Panc1 (cell line): ENCODE measurements at places on chromosomes 1 and 21.

GRCh38 chr1:42831273-42831672 is 14.1 kb upstream of the SVBP start:
- DNase-seq: no peak

GRCh38 chr1:18151436-18152122 is 44.0 kb downstream of the IGSF21 start:
- no peak for DNase-seq

DNA sequence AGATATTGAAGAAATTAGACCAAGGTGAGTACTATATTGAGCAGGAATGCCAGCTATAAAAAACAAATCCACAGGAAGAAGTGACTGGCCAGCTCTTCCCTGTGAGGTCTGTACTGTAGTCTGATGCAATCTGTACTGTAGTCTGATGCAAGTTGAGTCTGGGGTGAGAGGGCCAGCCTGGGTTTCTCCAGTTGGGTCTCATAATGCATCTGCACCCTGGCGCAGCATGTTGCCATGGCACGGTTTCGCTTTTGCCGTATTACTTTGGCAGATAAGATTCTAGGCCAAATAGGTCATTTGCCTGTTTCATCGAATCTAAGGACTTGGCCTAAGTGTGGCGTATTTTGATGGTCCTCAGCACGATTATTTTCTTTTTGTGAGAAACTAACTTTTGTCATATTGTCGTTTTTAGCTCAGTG is 24.4 kb upstream of the PGD start:
- no peak for DNase-seq

- no peak for DNase-seq
Observed at GRCh38 chr21:16460936-16461335, 731.2 kb downstream of the USP25 start.

- peak; percentile 88 for DNase-seq
Observed at GRCh38 chr1:234722904-234723720, 113.1 kb upstream of the IRF2BP2 start.

GRCh38 chr1:230415405-230416132 is 10.6 kb downstream of the PGBD5 start:
- DNase-seq: no peak

GRCh38 chr1:15328351-15329103 is 81.2 kb upstream of the EFHD2 start:
- no peak for DNase-seq

GRCh38 chr21:26709090-26709489 is 136.0 kb upstream of the CYYR1 start:
- no peak for DNase-seq

- no peak for DNase-seq
Observed at GRCh38 chr1:9505143-9505542, 34.1 kb upstream of the SLC25A33 start.

GRCh38 chr1:153534226-153534924 is 1.4 kb downstream of the S100A6 start:
- DNase-seq: no peak

DNA sequence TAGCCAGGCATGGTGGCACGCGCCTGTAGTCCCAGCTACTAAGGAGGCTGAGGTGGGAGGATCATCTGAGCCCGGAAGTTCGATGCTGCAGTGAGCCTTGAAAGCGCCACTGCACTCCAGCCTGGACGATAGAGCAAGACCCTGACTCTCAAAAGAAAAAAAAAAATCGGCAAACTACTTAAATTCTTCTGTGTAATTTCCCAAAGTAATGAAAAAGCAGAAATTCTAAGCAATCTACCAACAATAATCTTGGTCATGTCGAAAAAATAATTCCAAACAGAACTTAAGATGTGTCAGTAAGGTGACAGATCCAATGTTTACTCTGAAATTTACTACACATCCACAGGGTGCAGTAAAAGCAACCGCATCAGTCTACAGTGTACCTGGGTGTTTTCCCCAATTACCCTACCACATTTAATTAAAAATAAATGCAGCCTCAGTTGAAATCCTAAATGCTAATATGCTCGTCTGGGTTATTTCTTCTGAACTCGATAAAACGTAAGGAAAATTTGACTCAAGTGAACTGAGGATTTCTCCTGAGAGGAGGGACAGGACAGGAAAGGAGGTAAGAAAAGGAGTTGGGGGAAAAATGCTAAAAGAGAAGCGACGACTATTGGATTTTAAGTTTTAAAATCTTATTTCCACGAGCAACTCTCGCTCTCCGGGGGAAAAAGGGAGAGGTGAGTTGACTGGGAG is 801 bp downstream of the EPRS1 start:
- peak; percentile 12 for DNase-seq

DNA sequence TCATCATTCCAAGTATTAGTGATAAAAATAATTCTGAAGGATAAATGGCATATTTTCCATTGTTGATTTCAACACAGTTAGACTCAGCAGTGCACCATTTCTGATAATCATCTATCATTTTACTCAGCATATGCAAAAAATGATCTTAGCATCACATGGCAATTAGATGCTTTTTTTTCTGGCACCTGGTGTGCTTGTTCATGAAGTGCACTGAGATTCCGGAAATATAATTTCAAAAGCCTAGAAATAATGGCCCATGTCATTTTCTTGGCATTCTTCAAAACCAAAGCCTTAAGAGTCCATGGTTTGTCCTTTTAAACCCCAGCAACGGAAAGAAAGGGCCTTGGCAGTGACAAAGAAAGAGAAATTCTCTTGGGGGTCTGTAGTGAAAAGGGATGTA is 278.8 kb downstream of the KIF26B start:
- DNase-seq: no peak

GRCh38 chr1:170885551-170885950 is 49.8 kb upstream of the MROH9 start:
- no peak for DNase-seq

- DNase-seq: no peak
Observed at GRCh38 chr1:80926531-80926930, 874.2 kb upstream of the ADGRL2 start.

DNA sequence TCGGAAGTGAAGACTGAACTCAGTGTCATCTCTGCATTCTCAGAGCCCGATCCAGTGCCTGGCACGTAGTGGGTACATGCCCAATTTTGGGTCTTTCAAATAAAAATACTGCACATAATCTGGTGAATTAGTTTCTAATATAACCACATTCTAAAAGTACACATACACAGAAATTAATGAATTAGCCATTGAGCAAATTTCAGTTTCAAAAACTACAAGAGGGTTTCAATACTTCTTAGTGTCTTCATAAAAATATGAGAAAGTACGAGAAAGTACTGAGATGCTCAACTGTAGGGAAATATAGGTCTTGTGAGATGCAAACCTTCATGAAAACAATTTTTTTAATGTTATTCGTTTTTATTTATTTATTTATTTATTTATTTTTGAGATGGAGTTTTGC is 86.9 kb downstream of the SMYD2 start:
- no peak for DNase-seq

GRCh38 chr21:20276377-20276776 is 721.8 kb upstream of the NCAM2 start:
- DNase-seq: no peak

DNA sequence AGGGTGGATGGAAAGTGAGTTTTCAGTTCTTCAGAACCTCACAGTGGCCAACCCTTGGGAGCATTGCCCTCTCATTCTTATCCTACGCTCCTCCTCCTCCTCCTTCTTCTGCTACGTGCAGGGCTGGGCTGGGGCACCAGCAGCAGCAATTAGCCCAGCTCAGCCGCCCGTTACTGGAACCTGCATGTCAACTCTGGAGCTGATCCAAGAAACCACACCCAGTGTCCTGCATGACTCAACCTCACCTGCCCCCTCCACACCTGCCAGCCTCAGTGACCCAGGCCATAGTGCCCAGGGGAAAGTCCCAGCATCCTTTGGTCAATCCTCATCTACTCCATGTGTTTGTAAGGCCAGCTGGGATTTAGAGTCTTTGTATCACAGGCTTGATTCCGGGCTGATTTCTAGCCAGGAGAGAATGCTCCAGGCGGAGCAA is 12.6 kb downstream of the ELF3 start:
- peak; percentile 45 for DNase-seq
